ENCODE measurements at places on chromosomes 16 and 17.

- no peak for DNase-seq
Observed at GRCh38 chr17:21463779-21464407, 87.7 kb downstream of the KCNJ12 start.

GRCh38 chr17:39969375-39969774 is 6.6 kb downstream of the GSDMA start:
- DNase-seq, result no peak

DNA sequence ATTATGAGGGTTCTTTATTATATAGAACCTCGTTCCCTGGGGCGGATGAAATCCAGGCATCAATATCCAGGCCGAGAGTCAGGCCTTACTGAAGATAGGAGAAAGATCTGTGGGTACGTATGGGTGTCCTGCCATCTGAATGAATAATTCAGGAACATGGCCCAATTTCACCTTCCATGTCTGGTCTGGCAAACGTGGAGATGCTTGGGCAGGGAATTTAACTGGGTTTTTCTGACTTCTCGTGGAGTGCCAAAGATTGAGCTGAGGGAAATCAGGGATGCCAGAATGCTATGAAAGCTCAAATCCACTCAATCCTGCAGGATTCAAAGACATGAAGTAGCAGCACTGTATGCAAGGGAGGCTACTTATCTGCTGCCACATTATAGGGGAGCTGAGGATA is 302.8 kb downstream of the SLC39A11 start:
- DNase-seq, result no peak

DNA sequence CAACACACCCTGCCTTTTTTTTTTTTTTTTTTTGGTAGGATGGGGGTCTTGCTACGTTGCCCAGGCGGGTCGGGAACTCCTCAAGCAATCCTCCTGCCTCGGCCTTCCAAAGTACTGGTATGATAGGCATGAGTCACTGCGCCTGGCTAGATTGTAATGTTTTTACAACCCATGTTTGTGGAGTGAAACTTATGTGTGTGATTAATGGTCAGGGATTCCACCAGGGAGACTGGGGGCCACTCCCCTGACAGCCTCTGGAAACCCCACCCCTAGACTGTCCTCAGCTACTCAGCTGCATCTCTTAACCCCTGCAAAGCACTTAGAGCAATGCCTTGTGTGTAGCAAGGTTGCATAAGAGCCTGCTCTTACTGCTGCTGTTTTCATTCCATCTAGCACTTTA is 220.5 kb downstream of the PARN start:
- peak; percentile 12 for DNase-seq

GRCh38 chr17:46270032-46270431 is 24.9 kb upstream of the LRRC37A start:
- DNase-seq, result no peak

DNA sequence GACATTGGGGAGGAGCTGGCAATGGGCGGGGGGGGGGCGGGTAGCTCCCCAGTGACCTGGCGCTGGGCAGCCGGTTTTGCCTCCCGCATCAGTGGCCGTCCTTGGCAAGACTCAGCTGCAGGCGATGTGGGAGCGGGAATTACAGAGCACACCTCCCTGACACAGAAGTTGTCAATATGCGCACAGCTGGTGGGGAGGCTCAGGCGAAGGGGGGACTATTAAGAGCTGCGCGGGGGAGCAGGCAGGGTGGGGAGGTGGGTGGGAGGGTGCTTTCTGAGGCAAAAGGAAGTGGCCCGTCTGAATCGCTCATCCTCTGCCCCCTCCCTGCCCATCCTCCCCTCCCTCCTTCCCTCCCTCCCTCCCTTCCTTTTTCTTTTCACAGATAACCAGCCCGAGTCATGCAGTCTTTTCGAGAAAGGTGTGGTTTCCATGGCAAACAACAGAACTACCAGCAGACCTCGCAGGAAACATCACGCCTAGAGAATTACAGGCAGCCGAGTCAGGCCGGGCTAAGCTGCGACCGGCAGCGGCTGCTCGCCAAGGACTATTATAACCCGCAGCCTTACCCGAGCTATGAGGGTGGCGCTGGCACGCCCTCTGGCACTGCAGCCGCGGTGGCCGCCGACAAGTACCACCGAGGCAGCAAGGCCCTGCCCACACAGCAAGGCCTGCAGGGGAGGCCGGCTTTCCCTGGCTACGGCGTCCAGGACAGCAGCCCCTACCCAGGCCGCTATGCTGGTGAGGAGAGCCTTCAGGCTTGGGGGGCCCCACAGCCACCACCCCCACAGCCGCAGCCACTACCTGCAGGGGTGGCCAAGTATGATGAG is 44.0 kb downstream of the SREBF1 start:
- peak; percentile 43 for DNase-seq
